ENCODE measurements at places on chromosomes 13 and 19.

GRCh38 chr19:35247526-35248309 lies 1.1 kb upstream of the LSR start:
- no peak for DNase-seq

DNA sequence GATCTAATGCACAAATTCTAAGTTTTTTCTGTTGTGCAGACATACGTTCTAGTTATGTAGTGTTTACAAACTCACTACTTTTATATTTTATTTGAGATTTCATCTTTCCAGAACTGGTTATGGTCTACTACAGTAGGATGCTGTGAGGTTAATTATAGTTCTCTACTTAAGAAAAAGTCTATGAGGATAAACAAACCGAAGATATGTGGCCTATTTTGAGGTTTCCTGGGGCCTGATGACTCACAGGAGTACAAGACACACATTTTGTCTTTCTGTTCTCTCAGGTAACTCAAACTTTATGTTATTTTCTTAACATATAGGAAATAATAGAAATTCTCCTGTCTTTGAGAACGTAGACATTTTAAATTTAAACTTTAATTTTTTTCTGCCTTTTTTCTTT lies 45.1 kb downstream of the PCDH20 start:
- no peak for DNase-seq

DNA sequence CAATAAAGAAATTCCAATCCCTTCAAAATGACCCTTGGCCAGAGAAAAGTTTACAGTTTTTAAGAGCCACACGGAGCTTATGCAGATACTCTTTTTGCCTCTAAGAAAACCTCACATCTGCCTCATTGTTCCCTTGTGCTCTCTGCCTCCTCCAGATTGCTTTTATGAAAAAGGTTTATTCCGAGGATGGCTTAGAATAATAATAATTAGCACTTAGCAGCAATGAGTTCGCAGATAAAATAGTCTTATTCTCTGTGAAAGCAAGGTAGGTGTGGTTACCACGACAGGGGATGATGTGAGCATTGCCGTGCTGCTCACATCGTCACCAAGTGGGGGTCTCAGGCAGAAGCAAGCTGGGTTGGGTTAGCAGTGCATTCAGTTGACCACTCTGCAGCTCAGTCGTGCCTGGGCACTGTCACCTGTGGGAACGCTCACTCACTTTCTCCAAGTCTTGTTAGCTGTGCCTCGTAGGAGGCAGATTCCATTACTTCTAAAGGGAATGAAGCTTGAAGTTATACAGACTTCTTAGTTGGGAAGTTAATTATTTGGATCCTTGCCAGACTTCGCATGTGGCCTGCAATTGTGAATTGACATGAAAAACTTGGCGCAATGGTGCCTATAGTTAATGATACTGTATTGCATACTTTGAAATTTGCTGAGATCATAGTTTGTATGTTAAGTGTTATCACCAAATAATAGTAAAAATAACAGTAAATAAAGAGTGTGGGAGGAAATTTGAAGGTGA lies 157.2 kb downstream of the MYO16 start:
- DNase-seq = peak; percentile 84

DNA sequence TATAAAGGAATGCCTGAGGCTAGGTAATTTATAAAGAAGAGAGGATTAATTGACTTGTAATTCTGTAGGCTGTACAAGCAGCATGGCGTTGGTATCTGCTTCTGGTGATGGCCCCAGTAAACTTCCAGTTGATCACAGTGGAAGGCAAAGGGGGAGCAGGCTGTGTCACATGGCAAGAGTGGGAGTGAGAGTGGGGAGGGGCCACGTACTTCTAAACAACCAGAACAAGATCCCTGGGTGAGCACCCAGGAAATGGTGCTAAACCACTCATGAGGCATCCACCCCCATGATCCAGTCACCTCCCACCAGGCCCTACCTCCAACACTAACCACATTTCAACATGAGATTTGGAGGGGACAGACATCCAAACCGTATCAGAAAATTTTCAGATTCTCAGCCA lies 3.0 kb upstream of the RNF113B start:
- no peak for DNase-seq

DNA sequence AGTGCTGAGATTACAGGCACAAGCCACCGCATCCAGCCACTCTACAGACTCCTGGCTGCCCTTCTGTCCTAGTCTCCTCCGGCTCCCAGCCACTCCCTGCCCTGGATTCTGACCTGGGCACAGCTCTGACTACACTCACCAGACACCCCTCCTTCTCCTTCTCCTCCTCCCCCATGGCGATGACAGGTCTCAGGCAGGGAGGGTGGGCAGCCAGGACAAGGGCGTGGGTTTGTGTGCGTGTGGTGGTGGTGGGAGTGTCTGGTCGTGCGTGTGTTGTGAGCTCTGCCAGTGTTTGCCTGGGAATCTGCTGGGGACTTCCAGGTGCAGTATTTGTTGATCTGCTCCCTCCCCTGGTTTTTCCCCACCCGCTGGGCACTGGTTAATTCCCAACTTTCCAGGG lies 3.0 kb upstream of the NCCRP1 start:
- DNase-seq = no peak

GRCh38 chr19:5343848-5344247 lies 3.2 kb upstream of the PTPRS start:
- DNase-seq = no peak

GRCh38 chr13:109422161-109422560 lies 364.2 kb downstream of the IRS2 start:
- DNase-seq = no peak

GRCh38 chr19:10230173-10230860 lies 814 bp downstream of the S1PR2 start:
- peak; percentile 61 for DNase-seq

- no peak for DNase-seq
Measured at GRCh38 chr13:93399212-93399611, 172.6 kb downstream of the GPC6 start.

- no peak for DNase-seq
Measured at GRCh38 chr13:43229506-43229905, 206.1 kb downstream of the DNAJC15 start.

GRCh38 chr19:10279737-10280442 lies 6.9 kb upstream of the ICAM4 start:
- no peak for DNase-seq

DNA sequence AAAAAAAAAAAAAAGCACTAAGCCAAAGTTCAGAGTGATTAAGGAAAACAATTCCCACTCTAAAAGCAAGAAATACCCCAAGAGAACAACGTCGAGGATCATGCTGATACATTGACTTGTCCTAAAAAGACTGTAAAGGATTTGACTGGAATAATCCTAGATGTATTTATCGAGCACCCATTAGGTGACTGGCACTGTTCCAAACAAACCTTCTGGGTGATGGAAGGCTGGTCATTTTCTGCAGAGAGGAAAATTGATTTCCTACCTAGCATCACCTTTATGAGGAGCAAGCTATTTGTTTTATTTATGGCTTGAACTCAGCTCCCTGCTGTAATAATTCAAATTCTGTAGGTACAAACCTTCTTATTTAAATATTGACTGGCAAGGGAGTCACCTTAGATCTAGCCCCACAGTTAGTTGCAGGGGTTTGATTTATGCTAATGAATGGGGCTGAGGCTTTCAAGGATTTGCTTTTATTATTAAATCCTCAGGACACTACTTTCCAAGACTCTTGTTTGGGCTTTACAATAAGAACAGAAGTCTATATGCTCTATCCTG lies 471.0 kb downstream of the OLFM4 start:
- DNase-seq = no peak

DNA sequence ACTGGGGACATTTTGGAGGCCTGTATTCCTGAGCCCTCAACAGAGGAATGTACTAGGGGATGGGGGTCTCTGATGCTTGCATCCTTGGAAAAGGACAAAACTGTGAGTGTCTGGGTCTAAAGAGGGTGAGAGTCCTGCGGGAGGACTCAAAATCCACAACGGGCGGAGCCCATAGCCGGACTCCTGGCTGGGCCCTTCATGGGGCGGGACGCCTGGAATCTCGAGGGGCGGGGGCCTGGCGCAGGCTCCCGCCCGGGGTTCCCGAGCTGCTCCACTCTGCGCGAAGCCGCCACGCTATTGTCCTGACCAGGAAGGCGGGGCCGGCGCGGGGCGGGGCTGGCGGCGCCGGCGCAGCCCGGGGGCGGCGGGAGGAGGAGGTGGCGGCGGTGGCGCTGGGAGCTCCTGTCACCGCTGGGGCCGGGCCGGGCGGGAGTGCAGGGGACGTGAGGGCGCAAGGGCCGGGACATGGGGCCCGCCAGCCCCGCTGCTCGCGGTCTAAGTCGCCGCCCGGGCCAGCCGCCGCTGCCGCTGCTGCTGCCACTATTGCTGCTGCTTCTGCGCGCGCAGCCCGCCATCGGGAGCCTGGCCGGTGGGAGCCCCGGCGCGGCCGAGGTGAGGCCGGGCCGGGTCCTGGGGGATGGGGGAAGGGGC lies at the start of gene APLP1:
Gene APLP1 (plus strand): TSS at position 403 of the 651 bp plus-strand sequence. CDS start 63 bp downstream, at position 466.
- DNase-seq = peak; percentile 68

GRCh38 chr19:50890422-50891252 lies 17.4 kb downstream of the KLK2 start:
- DNase-seq = no peak
